ENCODE measurements at places on chromosomes 2 and 18. TPM values are rescaled to one million over a fixed set of nuclear protein-coding genes. Genes with fewer than 3 reads are reported as not detected.

The NGEF gene
- total RNA-seq: 17.8 TPM

The CFAP65 gene
- 0.33 TPM for total RNA-seq

The RTP5 gene
- not detected for total RNA-seq

The MAPRE3 gene
- total RNA-seq: 11.6 TPM

The VWC2L gene
- total RNA-seq: not detected

The G6PC2 gene
- not detected for total RNA-seq

The SKA1 gene
- 22.1 TPM for total RNA-seq

The KIDINS220 gene
- total RNA-seq: 39.3 TPM

The TMEM37 gene
- total RNA-seq: 0.28 TPM

The RAB6C gene
- 0.13 TPM for total RNA-seq

The CYS1 gene
- total RNA-seq: 20.4 TPM

The ADD2 gene
- 0.26 TPM for total RNA-seq

DNA sequence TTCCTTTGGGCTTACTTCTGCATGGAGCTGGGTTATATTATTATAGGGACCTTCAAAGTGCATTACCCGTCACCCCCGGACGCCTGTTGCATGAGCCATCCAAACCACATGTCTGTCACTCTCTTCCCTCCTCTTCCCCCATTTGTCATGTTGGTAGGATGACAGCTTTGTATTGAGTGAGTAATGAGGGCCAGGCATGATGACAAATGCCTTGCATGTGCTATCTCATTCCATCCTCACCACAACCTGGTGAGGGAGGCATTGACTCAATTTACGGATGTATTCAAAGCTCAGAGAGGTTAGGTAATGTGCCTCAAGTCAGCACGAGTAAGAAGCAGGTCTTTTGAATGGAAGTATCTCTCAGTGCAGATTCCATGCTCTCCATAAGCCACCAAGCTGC, 510.5 kb upstream of the TNP1 start:
- DNase-seq: no peak

DNA sequence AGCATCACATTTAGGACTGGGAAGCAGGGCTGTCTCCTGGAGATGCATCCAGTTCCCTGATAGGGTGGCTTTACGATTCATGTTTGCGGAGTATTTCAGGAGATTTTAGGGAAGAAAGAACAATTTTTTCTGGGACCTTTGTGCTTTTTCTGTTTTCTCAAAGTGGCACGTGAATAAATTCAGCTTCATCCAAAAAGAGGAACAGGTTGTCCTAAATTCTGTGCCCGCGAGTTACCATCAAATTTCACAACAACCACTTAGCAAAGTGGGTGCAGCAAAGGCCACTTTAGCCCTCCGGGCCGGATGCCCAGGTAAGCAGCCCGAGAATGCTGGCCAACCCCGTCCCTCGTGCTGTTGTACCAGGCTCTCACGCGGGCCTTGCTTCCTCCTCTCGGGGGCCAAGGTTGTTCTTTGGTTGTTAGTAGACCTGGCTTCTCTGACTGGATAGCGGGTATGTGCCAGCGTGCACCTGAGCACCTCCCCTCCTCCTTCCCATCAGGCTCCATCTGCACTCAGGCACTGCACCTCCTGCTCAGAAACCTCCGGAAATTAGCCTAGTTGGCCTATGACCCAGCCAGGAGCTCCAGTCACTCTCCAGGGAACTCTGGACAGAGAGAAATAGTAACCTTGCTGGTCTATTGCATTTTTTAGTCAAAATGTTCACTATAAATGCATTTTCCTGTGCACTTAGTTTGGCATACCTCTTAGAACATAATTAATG, 83.0 kb downstream of the CMPK2 start:
- DNase-seq: no peak

DNA sequence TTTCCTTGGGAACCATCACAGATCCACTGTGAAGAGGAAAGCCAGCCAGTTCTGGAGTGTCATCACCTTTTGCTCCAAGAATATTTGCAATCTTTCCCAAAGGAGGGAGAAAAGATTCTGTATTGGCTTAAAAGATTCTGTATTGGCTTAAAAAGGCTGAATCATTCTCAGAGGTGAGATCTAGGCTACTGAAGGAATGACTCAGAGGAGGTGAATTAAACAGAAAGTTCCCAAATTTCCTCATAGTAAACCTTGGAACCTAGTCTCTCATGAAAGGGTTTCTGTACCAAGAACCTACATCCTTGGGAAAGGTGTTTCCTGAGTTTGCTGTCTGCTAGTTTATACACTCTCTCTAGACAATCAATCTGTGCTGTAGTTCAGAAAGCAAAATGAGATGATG, 34.1 kb upstream of the GRB14 start:
- DNase-seq: no peak

DNA sequence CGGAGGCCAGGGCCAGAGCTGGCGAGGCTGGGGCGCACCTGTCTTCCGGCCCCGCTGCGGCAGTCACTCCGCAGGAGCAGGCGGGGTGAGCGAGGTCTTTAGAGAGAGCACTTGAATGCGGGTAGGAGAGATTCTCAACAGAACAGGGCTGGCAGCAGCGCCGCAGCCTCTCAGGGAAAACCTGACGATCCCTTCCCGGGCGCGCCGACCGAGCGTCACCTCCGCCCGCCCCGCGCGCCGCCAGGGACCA, 526 bp downstream of the PRKRA start:
- DNase-seq: no peak

- no peak for DNase-seq
Observed at GRCh38 chr2:69790601-69790959, 38.9 kb upstream of the GMCL1 start.

DNA sequence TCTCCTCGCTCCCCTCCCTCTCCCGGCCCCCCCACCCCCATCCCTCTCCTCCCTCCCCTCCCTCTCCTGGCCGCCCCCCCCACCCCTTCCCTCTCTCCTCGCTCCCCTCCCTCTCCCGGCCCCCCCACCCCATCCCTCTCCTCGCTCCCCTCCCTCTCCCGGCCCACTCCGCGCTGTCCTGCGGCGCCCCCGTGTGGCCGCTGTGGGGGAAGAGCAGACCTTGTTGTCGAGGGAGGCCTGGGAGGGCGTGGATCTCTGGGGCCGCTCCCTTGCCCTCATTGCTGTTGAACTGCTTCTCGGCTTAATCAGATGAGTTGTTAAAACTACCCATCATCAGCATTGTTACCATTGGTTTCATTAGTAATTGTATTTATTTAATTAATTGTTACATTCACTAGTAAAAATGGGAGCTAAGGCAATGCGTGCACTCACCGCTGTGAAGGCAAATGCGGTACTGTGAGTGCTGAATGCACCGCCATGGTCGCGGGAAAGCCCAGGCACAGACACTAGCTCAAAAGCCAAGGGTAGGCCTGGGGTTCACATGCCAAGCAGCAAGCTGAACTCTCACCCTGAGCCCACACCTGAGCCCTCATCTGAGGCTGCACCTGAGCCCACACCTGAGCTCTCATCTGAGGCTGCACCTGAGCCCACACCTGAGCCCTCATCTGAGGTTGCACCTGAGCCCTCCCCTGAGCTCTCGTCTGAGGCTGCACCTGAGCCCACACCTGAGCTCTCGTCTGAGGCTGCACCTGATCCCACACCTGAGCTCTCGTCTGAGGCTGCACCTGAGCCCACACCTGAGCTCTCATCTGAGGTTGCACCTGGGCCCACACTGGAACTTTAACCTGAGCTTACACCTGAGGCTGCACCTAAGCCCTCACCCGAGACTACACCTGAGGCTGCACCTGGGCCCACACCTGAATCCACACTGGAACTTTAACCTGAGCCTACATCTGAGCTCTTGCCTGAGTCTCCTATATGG, 8.8 kb downstream of the RTP5 start:
- no peak for DNase-seq

GRCh38 chr2:32248299-32248698, 16.4 kb downstream of the NLRC4 start:
- DNase-seq: no peak

DNA sequence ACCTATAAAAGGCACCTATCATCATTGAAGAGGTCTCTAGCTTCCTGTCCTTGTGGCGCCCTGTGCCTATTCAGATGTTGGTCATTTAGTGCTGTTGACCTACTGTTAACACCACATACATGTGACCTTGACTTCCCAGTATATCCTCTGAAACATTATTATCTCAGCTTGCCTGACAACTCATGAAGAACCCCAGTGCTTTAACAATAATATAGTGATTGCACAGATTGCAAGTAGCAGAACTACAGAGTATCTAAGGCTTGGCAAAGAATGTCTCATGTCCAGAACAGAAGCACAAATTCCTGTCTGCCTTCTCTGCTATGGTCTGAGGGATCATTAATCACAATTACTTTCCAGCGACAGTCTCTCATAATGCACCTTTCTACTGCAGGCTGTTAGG, 165.3 kb downstream of the LCLAT1 start:
- DNase-seq: no peak

DNA sequence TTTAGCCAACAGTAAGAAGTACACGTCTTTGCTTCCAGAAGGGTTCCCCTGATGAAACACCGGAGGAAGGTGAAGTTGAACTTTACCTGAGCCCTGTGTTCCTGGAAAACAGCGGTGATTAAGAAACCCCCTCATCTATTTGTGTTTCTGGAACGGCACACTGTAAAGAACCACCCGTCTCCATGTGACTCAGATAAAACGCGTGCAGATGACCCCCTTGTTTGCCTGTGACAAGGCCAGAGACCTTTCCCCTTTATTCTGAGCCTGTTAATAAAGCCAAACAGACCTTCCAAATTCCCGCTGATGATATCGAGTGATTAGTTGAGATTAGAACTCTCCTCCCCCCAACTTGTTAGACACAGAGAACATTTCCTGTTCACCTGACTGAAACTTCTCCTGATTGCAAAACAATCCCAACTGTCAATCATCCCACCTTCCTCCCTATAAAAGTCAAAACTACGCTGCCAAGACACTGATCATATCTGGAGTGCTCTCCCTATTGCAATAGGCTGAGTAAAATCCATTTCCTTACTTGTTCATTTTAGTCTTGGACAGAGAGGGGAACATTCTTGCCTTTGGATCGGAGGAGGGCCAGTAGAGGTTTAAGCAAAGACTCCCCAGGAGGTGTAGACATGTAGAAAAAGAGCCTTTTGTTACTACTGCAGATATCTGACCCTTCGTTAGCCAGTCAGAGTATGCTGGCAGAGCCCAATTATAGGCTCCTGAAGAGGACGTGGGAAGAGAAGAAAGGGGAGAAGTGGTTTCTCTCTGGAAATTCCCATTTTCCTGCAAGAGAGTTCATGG, 914 bp upstream of the IWS1 start:
- DNase-seq: peak; percentile 22

DNA sequence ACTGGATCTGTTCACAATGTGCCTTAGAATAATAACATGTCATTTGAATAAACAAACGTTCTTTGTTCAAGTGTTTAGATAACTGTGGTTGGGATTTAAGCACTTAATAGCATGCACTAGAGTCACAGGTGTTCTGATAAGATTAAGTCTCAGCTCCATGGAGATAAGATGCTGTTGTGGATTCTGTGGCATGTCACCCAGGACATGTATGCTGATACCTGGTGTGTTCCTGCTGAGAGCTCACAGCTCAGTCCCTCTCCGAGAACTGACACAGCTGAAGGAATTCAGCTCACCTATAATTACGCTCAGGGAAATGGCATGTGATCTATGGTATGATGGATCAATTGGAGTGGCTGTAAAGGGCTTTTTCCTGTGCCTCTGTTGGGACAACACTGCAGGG, 75.4 kb upstream of the ST6GAL2 start:
- DNase-seq: no peak

DNA sequence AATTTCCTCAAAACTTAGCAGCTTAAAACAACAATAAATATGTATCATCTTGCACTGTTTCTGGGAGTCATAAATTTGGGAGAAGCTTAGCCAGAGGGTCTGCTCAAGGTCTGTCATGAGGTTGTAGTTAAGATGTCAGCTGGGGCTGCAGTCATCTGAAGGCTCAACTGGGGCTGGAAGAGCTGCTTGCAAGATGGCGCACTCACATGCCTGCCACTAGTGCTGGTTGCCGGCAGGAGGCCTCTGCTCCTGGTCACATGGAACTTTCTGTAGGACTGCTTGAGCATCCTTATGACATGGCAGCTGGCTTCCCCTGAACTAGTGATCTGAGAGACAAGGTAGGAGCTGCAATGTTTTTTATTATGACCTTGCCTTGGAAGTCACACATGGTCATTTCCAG, 215.5 kb upstream of the HAAO start:
- no peak for DNase-seq

DNA sequence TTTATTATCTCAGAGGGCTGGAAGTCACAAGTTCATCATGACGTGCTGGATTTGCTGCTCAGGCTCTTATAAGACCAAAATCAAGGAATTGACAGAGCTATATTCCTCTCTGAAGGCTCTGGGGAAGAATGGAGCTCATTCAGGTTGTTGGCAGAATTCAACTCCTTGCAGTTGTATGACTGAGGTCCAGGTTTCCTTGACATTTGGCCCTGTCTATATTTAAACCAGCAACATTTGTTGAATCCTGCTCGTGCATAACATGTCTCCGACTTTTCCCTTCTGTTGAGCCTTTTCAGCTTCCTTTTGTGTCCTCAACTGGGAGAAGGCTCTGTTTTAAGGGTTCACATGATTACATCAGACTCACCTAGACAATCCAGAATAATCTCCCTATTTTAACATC, 203.4 kb downstream of the PDE11A start:
- DNase-seq: no peak

DNA sequence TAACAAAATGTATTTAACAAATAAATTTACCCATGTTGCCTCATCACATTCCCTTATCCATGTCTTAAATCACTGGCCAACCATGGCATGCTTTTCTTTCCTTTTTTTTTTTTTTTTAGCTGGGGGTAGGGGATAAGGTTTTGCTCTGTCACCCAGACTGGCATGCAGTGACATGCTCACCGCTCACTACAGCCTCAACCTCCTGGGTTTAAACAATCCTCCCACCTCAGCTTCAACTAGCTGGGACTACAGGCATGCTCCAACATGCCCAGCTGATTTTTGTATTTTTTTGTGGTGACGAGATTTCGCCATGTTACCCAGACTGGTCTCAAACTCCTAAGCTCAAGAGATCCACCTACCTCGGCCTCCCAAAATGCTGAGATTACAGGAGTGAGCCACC, 266.4 kb downstream of the THSD7B start:
- DNase-seq: no peak

Measured in Panc1 (cell line).